ENCODE measurements at places on chromosomes 5 and 9.

- DNase-seq = peak; percentile 48
These were observed 2.8 kb downstream of the CDH10 start for GRCh38 chr5:24642022-24642421.

DNA sequence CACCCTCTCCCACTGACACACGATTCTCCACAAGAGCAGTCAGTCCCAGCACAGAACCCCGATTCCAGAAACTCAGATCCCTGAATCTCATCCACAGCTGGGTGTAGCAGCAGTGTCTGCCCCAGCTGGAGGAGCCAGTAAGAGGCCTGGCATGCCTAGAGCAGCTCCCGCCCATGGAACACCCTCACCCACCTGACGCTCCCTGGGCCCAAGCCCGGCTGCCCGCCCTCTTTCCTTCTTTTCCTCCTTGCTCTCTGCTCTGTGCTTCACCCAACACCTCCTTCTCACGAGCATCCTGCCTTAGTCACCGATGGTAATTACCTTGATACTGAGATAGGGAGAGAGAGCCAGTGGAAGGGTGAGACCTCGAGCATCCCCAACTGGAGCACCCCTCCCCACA is 8.7 kb downstream of the PCDH1 start:
- DNase-seq = no peak

DNA sequence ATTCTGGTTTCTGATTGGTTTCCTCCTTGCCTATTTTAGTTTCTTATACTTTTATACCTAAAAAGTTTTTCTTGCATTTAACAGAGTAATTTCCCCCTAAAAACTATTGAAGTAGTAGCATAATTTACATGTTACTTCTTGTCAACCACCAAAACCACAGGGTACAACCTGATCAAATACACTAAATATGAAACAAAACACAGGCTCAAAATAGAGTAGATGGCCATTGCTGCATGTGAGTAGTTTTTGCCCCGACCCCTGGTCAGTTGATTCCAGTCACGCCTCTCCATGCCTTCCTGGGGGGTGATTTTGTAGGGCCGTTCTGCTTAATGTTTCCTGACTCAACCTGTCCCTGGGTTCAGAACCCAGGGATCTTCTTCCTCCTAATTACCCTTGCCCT is 101.8 kb downstream of the TLE4 start:
- DNase-seq = no peak

DNA sequence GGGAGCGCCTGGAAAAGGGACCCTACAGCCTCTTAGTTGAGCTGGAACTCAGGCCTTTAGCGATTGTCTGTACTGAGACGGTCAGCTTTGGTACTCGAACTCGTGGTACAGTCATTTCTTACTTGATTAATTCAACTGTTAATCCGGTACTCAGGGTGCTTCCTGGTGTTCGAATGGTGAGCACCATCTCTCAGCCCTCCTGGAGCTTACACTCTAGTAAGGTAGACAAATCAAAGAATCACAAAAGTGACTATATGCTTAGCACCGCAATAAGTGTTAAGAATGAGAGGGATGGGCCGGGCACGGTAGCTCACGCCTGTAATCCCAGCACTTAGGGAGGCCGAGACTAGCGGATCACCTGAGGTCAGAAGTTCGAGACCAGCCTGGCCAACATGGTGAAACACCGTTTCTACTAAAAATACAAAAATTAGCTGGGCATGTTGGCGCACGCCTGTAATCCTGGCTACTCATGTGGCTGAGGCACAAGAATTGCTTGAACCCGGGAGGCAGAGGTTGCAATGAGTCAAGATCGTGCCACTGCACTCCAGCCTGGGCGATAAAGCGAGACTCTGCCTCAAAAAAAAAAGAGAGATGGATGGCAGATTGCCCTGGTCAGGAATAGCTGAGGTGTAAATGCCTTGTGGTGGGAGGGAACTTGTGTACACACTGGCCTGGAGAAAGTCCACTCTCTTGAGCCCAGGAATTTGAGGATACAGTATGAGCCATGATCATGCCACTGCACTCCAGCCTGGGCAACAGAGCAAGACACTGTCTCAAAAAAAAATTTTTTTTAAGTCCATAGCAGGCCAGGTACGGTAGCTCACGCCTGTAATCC is 981 bp downstream of the TCOF1 start:
- no peak for DNase-seq

GRCh38 chr5:169970339-169970738 is 10.0 kb downstream of the INSYN2B start:
- no peak for DNase-seq

DNA sequence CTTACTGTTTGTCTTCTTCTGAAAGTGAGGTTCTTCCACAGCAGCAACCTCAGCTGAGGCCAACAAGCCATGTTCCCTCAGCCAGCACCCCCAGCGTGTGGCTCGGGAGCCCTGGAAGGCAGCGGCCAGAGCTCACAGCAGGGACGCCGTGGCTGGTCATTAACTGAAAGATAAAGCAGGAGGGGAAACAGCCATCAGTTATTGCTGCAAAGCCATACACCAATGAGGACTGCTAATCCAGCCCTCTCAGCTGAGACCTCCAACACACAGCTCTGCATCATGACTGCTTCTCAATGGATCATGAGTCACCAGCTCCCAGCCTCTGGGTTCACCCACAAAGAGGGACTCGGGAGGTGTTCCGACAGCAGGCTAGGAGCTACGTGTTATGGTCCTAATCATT is 24.3 kb downstream of the ABCA1 start:
- no peak for DNase-seq

DNA sequence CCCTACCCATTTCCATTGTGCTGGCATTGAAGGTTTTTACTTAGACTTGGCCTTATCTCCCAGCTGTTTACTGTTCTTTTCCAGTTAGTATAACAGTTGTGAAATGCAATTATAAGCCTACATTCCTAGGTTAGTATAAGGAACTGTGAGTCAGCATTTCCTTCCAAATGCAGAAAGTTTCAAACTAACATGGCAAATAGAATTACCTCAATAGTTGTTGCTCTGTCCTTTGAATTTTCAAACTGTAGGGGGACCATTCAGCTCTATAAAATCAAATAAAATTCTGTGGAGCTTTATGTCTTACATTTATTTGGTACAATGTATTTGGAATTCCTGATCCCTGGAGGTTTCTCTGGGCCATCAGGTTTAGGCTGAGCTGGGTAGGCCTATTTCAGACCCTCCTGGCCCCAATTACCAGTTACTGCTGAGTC is 47.2 kb downstream of the ARHGEF28 start:
- DNase-seq = no peak

- DNase-seq = no peak
These were observed 132.5 kb downstream of the GABRB2 start for GRCh38 chr5:161414037-161414436.

GRCh38 chr5:120988491-120988890 is 524.4 kb downstream of the PRR16 start:
- DNase-seq = no peak

DNA sequence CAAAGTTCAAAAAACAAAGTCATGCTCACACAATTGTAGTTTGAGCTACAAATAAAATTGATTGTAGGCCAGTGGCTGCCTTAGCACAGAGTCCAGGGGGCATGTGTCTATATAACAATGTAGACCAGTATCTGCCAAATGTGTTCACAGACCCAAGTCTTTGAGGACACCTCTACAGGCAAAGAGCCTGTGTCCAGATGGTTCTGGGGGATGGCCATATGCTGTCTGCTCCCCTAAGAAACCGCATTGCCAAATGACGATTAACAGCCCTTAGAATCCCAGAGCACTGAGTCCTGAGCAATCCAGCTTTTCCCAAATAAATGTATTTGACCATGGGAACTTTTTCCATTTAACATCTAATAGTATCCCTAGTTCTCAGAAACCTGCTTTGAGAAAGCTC is 169.6 kb downstream of the ADCY2 start:
- DNase-seq = no peak

- DNase-seq = no peak
These were observed 108.1 kb downstream of the FBXW11 start for GRCh38 chr5:171898386-171898785.

DNA sequence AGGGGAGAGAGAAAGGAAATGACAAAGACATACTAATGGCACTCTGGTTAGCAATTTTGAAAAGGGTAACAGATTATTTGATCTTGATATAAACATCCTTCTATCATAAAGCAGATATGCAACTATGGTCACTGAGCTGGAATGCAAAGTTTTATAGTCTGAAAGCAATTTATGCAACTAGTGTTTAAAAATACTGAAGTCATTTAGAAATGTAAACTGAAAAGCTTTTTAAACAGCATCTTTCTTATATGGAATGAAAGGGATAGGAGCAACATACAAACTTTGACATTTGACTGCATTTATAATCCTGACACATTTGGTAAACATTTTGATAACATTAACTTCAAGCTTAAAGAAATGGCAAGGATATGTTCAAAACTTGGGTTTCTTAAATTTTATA is 28.7 kb upstream of the ADAMTS19 start:
- DNase-seq = no peak

DNA sequence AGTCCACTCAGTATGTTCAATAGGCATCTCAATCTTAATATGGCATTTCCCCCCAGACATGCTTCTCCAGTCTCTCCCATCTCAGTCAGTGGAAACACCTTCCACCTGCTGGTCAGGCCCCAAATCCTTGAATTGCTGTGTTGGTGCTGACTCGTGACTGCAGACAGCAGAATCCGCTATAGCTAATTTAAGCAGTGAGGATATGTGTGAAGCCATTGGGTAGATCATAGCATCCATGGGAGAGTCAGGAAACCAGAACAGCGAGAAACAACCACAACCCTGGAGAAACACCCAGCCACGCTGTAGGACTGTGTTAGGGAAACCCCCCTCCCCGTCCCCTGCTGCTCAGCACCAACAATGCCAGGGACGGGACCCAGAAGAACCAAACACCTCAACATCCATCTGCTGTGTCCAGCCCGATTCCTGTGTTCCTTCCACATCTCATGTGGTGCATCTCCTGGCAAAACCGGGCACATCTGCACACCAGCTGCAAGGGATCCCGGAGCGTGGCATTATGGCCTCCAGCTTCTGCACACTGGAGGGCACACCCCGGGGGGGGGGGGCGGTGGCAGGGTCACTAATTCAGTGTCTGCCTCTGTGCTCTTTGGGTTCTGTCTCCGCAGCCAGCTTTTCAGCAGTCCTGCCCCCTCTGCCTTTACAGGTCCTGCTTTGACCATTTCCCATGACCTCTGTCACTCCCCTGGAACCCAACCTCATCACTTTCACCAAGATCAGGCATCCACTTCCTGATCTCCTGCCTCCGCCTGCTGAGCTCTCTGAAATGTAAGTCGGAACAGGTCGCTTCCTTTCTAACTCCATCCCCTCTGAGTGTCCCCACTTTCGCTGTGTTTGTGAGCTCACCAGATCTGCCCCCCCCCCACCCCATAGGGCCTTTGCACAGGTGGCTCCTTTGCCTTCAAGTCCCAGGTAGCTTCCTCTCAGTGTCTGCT is 2.4 kb upstream of the PLEKHG4B start:
- no peak for DNase-seq

DNA sequence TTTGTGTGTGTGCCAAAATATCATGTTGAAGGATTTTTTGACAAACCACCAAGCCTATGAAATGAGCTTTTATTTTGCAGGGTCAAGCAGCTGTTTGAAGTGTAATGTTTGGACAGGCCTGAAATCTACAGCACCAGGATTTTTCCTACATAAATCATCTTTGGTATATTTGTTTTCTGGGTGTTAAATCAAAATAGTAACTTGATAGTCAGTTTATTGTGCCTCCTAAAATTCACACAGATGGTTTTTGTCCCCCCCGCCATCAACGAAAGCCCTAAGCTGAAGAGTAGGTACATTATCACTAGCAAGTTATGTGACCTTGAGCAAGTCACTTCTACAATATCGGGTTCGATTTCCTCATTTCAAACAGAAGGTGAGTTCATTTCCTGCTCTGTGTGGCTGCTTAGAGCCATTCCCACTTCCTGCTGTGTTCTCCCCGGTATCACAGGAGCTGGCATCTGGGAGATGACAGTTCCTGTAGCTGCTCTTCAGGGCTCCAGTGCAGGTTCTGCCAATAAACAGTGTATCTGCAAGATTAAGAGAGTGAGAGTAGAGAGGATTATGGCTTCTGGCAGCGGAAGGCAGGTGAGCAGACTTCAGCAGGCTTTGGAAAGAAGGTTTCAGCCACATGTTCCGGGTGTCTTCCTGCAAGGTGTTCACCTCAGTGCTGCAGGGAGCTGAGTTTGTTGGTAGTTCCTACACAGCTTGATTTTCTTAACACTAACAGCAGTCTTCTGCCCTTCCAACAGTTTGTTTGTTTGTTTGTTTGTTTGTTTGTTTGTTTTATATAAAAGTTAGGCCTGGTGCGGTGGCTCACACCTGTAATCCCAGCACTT is 48.4 kb upstream of the GNE start:
- DNase-seq = no peak
